Stimulated activated CD4-positive, alpha-beta T cell treated with anti-CD3 and anti-CD28 coated beads, Interleukin-12 subunit alpha, Interleukin-12 subunit beta, amount 100 ng/mL, for 48 hours (primary cell): ENCODE measurements at places on chromosomes 7 and 10.

GRCh38 chr7:2928256-2928612, 84.1 kb upstream of the GNA12 start:
- no peak for DNase-seq

- no peak for DNase-seq
Observed at GRCh38 chr7:8128449-8129317, 133.3 kb downstream of the ICA1 start.

GRCh38 chr10:19532411-19532810, 283.8 kb upstream of the PLXDC2 start:
- no peak for DNase-seq

GRCh38 chr10:100655760-100656421, 89.5 kb upstream of the PAX2 start:
- DNase-seq = no peak

DNA sequence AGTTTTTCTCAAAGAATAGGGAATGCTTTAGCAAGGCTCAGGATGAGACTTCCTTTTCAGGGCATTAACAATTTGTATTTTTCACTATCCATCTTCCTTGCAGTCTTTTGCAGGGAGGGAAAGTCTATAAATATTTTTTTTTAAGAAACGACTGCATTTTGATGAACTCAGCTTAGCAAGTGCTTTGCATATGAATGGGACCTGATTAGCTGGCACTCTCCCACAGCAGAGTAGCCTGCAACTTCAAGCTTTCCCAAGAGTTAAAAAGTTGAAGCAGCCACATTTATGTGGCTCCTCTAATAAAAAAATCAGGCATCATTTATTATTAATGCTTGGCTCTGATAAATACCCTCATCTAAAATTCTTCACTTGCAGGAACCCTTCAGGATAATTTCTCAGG, 134.0 kb downstream of the GRID1 start:
- DNase-seq = no peak

DNA sequence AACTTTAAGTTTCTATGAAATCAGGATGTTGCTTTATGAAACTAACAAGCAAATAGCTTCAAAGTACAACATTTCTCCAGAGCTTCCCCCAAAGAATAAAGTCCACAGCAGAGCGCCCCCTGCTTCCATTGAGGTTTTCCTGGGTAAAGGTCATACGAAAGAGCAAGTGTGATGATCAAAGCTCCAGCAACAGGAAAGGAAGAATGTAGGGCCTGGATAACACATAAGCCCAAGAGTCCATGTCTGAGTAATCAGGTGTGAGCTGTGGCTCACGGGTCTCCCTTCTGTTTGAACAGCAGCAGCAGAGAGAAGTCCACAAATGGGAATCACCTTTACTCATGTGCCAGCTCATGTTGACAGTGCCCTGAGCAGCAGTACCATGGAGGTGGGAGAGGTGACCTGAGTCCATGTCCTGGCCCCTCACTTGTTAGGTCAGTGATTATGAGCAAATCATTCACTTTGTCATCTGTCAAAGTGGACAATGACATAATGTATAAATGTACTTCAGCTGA, 50.5 kb downstream of the MRPL32 start:
- DNase-seq = no peak

- no peak for DNase-seq
Observed at GRCh38 chr7:63077841-63078240, 920.8 kb upstream of the ZNF722 start.

- DNase-seq = no peak
Observed at GRCh38 chr7:46809886-46810285, 772.0 kb downstream of the TNS3 start.

GRCh38 chr7:43838201-43838658, 31.1 kb downstream of the MRPS24 start:
- no peak for DNase-seq

- no peak for DNase-seq
Observed at GRCh38 chr7:156652886-156653568, 12.5 kb downstream of the RNF32 start.

GRCh38 chr10:59012839-59013238, 163.6 kb upstream of the PHYHIPL start:
- DNase-seq = no peak

- DNase-seq = no peak
Observed at GRCh38 chr7:128770233-128770632, 5.4 kb downstream of the OPN1SW start.

- DNase-seq = no peak
Observed at GRCh38 chr7:7830122-7830878, 111.9 kb upstream of the RPA3 start.

- no peak for DNase-seq
Observed at GRCh38 chr10:112631501-112632400, 184.7 kb downstream of the VTI1A start.

DNA sequence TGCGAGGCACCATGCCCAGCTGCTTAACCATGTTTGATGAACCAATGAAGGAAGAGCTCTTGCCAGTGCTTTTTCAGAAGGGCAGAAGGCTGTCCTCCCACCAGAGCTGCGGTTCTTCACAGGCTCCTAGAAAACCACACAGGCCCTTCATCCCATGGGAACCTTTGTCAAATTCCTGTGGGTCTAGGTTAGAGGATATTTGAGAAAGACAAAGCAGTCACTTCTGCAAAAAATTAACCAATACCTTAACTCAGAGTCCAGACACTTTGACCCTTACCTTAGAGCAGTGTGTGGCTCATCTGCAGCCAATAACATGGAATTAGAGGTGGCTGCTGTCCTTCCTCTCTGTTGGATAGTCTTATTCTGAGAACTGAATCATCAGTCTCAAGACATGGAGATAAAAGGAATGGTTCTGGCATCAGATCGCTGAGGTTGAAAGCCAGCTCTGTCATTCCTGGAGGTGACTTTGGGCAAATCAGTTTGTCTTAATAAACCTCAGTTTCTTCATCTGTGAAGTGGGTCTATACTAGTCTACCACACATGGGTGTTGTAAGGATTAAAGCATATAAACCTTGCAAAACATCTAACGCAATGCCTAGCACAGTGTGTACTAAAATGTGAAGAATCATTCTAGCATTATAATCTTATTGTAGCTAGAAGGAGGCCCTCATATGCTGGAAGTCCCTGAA, 65.1 kb upstream of the PIP4K2A start:
- DNase-seq = no peak

DNA sequence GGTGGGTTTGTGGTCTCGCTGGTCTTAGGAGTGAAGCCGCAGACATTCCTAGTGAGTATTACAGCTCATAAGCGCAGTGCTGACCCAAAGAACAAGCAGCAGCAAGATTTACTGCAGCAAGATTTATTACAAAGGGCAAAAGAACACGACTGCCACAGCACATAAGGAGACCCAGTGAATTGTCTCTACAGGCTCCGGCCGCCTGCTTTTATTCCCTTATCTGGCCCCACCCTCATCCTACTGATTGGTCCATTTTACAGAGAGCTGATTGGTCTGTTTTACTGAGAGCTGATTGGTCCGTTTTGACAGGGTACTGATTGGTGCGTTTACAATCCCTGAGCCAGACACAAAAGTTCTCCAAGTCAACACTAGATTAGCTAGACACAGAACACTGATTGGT, 82.1 kb downstream of the VIPR2 start:
- DNase-seq = no peak

GRCh38 chr7:141593134-141593533, 41.9 kb downstream of the AGK start:
- DNase-seq = no peak

DNA sequence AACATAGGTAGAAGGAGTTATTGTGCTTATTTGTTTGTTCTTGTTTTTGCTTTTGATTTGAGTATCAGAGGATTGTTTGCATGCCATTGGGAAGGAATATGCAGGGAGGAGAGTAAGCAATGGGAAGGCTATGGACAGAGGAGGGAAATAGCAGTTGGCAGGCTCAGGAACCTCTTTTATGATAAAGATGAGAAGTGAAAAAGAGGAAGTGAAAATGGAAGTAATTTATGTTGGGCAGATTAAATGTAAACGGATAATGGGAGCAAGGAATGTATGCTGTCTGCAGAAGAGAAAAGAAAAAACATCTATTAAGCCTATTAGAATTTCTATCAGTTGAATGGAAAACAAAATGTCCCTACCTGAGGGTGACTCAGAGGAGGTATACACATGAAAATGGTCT, 90.1 kb upstream of the NPSR1 start:
- no peak for DNase-seq

GRCh38 chr10:2917926-2918325, 149.4 kb upstream of the PFKP start:
- DNase-seq = no peak

DNA sequence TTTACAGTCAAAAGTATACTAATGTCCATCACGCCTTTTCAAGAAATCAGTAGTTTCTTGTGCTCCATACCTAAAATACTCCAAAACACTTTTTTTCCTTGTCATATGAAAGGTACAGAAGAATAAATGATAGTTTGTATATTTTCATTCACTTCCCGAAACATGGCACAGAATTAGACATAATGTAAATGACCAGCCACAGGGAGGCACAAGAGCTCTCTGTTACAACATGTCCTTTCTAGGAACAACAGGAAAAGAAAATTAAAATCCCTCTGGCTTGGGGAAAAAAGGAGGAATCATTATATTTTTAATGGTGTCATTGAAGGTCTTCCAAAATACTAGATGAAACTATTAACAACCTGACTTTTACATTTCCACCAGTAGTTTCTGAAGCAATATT, 331.2 kb downstream of the ACTR3B start:
- no peak for DNase-seq

GRCh38 chr7:27875061-27875460, 135.1 kb downstream of the TAX1BP1 start:
- DNase-seq = no peak

- no peak for DNase-seq
Observed at GRCh38 chr10:132113206-132113605, 47.5 kb downstream of the JAKMIP3 start.

- no peak for DNase-seq
Observed at GRCh38 chr10:33704214-33704830, 369.9 kb upstream of the NRP1 start.

GRCh38 chr10:73232887-73233286, 14.2 kb downstream of the DNAJC9 start:
- DNase-seq = no peak

DNA sequence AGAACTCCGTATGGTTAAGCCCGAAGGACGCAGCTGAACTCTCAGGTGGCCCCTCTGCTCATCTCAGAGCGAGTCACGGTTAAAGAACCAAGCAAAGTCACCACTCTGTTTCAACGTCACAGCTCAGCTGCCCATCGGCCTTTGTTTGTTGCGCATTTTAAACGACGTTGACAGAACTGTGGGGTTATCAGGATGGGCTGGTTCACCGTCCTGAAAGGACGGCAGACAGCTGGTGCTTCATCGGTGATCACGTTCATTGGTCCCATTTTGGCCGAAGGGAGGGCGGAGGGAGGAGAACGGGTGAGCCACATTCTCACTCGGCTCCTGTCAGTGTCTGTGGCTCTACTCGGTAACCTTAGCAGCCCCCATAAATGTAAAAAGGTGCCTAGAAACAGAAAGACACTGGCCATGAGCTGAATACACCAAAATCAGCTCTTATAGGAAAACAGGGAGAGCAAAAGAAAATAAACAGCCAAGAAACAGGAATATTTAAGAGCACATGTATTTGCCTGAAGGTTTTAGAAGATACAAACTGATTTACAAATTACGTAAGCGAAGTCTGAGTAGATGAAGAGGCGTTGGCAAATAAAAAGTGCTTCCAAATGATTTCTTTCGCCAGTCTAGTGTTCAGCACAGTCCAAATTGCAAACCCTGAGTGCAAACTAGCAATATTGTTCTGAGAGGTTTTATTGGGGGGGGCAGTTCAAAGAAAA, 8.4 kb downstream of the PRKAG2 start:
- DNase-seq = no peak

DNA sequence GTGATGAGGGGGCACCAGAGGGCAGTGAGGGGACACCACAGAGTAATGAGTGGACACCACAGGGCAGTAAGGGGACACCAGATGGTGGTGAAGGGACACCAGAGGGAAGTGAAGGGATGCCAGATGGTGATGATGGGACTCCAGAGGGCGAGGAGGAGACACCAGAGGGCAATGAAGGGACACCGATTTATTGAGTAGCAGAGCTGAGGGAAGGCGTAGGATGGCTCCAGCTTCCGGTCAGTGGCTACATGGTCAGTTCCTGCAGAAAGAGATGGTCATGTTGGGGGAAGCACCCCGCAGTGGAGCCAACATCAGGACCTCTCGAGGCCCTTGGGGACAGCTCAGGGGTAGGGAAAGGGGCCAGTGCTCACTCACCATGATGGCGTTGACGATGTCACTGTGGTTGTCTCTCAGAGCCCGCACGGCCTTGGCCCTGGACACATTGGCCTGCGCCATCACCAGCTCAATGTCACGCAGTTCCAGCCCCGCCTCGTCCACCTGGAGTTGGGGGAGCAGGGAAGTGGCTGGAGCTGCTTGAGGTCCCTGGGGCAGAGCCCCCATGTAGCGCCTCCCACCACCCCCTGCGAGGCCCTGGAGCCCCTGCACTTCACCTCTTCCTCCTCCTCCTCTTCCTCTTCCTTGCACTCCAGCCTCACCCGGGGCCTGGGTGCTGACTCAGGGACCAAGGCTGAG, 8.4 kb downstream of the NACAD start:
- DNase-seq = no peak

DNA sequence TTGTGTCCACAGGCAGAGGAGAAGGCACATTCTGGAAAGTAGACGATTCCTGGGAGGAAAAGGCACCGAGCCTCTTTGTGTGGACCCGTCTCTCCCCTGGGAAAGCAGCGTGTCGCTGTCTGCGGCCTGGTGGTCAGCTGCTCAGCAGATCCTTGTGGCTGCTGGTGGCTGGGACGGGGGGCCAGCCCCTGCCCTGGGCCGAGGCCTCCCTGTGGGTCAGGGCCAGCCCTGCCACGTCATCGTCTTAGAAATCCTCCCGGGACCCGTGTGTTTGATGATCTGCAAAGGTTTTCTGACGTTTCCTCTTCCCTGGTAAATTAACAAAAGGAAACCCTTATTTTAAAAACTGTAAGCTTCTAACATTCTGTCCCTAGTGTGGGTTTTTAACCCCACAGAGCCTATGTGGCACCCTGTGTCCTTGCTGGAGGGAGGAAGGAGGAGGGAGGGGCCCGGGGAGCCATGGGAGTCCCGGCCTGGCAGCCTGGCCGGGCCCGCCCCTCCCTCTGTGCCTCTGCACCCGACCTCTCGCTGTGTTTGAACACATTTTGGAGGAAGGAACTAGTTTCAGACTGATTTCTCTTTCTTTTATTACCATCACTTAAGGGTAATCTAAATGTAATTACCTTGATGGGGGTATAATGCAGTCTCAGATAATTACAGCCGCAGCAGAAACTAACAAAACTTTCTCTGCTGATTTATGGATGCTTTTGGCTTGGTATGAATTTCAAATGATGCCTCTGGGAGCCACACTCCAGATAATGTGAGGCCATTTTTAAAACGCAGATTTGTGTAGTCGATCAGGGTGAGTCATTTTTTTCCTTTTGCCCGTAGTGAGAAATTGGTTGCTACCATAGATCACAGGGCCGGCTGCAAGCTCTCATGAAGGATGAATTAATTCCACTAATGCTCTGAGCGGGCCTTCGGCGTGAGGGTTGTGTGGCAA, 85.5 kb downstream of the NKX6-2 start:
- DNase-seq = no peak

- no peak for DNase-seq
Observed at GRCh38 chr7:132932296-132933071, 149.4 kb downstream of the CHCHD3 start.
